ENCODE measurements at places on chromosomes 11 and 22.

DNA sequence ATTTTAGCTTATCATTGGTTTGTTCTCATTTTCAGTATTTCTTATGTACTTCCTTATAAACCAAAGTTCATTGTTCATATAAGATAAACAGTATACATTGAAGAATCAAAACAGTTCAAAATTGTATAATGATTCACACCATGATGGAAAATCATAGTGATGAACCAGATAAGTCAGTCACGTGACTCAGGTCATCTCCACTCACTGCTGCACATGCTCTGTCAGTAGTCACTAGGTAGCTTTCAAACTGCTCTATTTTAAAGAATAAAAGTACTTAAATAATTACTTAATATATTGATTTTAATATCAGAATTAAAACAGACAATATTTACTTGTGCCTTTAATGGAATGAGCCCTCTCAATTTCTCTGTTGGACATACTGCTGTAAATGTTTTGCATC, 37.5 kb downstream of the PDHX start:
- DNase-seq: no peak

DNA sequence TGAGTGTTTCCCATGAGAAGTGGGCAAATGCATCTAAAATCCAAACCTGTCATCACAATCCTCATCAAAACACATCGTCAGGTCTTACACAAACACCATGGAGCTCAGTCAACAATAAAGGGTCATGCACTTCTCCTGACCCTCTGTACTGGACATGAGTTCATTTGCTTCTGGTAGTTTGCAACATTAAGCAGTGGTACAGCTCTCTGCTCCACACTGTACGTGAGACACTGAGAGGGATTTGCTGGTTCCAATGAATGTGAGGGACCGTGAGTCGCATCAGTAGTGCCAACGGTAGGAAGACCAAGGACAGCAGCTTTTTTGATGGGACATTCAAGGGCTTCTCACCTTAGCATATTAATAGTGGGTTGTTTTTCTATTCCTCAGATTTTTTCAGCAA, 752.3 kb downstream of the OPCML start:
- no peak for DNase-seq

GRCh38 chr11:111642542-111642941, 40.3 kb downstream of the SIK2 start:
- DNase-seq: no peak

- DNase-seq: peak; percentile 81
These were observed 2.7 kb downstream of the ADM start for GRCh38 chr11:10307400-10308200.

DNA sequence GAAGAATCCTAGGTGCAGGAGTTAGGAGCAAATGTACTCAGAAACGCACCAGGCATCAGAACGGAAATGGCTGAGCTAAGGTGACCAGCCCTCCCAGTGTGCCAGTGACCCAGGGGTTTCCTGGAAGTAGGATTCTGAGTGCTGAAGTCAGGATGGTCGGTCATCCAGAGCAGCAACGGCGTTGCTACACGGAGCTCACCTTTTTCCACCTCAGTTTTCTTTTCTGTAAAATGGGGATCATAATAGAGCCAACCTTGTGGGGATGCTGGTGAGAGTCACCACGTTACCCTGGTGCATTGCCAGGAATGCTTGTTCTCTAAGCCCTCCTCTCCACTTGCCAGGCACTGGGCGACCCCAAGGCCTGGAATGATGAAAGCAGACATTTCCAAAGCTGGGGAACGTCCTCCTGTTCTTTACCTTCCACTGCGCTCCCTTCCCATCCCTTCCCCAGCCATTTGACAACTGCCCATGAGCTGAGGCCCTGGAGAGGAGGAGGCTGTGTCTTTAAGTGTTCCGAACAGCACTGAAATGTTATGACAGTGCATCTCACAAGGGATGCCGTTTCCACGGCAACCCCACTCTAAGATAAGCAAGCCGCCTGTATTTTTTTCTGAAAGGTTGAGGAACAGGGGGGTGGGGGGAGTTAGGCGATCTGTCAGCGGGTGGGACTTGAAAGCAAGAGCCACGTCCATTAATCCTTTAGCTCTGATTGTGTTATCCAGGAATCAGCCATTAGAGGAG, 66.8 kb downstream of the TSPAN18 start:
- no peak for DNase-seq

DNA sequence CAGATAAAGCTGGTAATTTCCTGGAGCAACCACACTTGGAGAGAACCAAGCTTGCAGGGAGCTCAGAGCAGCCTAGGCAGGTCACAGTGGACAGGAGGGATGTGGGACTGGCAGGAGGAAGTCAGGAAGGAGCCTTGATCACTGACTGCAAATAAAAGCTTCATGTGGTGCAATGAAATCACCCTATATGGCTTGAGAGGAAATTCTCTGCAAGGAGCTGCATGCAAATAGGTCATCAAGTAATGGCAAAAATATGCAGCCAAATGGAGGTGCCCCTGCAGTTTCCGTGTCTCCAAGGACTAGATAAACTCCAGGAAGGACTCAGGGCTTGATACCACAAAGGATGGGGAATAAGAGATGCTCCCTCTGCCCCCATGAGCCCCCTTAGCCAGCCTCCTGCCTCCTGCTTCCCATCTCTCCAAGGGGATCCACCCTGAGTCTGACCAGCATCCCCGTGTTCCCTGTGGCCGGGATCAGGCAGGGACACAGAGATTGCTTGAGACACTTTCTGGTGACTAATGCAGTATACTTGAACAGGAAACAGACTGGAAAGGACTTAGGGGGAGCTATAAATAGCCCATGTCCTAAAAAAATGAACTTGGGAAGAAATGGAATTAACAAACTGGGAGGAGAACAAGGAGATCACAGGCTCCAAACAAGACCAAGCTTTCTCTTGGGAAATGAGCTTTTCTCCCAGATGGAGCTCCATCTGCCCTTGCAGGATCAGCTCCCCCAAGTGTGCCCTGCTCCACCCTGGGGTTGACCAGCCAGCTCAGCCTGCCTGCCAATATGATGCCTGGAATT, 23.9 kb upstream of the MICAL2 start:
- DNase-seq: no peak

DNA sequence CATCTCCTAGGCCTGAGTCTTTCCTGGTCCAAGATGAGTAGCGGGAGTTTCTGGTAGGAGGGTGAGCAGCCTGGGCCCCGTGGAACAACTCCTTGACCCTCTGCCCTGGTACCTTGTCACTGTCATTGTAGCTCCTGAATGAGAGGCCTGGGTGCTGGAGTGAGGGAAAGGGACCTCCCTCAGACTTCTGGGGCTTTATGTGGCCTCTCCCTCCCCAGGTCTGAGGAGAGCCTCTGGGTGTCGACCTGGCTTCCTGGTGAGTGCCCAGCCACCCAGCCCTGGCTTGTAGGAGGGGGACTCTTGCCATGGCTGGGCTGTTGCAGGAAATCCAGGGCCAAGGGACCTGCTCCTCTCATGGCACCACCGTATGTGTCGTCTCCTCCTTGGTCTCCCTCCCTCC, 3.9 kb downstream of the P2RY2 start:
- DNase-seq: no peak

DNA sequence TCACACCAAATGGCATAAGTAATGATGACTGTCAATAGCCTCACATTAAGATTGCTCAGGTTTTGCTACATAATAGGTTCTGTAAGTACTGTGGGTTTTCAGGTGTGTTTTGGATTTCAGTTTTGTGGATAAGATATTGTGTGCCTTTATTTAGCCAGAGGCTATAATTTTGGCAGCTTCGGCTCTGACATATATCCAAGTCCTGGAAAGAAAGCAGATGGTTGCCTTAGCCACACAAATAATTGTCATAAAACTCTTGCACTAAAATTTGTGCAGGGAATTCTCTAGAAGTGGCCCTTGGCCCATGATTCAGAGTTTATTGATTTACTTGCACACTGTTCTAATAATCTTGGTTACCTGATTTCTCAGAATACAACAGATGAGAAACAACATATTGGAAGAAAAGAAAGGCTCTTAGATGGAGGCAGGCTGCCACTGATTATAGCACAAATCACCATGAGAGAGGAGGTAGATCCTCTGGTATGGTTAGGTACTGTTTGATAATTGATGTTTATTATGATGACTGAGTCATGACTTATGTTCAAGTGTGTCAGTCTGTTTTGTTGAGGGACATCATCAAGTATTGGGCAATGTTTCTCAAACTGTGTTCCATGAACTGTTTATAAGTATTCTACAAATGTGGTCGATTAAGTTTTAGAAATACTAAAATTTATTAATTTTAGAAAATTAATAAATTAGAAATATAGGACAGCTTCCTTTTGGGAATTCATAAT, 9.6 kb downstream of the REXO2 start:
- no peak for DNase-seq

DNA sequence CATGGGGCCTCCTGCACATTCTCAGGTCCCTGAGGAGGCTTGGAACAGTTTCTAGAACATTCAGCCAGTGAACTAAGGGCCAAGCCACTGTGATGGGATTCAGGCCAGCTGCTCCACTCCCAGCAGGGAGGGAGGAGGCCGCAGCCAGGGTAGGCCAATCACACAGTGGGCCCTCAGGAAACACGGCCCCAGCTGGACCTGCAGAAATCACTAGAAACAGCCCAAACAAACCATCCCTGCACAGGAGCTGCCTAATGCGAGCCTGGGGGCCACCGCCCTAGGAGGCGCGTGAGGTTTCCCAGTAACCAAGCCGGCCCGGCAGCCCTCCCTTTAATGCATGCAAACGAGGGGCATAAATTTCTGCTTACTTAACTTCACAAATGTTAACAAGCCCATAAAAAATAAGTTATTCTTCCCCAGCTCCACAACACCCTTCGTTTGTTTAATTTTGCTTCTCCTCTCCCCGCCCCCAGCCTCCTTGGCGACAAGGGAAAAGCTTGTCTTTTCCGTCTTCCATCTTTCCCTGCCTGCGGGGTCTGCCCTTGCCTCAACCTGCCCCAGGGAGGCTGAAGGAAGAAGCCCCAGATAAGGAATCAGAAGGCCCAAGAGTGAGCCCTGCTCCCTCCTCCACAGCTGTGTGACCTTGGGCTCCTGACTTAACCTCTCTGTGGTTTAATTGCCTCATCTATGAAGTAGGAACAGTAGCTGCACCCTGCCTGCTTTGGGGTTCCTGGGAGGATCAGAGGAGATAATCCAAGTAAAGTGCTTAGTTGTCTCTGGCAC, 25.7 kb downstream of the ELFN2 start:
- DNase-seq: no peak

GRCh38 chr11:17691550-17691949, 27.8 kb upstream of the MYOD1 start:
- DNase-seq: no peak

DNA sequence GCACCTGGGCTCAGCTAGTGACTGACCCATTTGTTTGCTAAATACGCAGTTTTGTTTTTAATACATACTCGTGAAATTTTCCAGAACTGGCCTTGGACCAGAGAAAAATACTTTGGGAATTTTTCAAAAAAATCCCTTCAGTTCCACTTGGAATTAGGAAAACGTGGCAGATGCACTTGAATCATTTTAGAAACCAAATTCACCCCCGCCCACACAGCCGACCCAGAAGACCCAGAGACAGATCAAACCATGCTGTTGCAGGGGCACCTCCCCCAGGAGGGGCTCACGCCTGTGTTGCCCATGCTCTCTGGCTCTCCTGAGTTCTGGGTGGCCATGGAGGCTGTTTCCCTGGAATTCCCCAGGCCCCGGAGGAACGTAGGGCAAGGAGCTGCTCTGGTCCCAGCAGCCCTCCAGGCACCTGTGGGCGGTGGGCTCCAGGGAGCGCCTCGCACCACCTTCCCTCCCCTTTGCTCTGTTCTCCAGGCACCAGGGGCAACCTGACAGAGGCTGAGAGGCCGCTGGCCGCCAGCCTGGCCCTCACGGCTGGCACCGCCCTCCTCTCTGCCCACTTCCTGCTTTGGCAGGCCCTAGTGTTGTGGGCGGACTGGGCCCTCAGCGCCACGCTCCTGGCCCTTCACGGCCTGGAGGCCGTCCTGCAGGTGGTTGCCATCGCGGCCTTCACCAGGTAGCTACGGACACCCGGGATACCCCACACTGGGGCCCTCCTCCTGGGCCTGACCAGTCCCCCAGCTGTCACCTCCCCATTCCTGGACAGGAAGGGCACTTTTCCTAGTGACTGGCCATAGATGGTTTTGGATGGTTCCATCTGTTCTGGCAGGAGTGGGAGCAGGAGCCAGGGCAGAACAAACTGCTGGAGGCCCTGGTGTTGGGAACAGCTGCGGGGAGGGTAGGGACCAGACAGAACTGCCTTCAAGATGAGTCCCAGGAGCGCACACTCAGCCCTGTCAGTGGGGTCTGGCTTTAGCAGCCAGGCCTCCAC, 3.3 kb upstream of the EPS8L2 start:
- DNase-seq: no peak

DNA sequence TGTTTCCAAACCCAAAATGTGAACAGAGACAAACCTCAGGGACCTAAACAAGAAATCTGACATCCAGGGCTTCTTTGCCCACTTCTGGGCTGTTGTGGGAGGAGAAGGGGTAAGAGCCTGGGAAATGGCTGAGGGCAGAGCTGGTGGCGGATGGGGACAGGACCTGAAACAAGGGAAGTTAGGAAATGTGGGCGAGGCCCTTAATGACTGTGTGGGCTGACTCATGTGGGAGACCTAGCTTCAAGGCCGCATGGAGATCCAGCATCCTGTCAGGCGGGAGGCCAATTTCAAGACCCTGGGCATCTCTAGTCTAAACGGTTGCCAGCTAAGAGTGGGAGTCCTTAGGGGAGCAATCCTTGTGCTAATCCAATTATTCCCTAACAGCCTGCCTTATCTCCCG, 2.1 kb upstream of the OAF start:
- no peak for DNase-seq

DNA sequence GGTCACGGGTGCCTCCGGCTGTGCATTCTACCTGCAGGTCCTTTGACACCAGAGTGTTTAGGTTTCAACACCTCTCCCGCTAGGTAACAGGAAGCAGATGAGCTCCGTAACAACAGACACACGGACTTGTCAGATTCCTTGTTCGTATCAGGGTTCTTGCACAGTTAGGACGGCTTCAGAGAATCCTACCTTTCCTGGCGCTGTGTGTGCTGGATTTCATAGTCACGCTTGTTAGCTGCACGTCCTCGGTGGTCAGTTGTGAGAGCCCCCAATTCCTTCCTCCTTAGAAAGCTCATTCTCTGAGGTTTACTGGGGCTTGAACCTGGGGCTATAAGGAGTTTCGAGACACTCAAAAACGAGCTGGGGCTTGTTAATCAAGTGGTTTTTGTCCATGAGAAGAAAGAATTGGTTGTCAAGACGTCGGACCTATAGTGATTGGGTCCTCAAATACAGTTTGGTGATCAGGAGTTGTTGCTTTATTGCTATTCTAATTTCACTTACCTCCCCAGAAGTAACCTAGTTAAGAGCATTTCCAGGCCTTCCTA, 664 bp downstream of the DDB2 start:
- no peak for DNase-seq

DNA sequence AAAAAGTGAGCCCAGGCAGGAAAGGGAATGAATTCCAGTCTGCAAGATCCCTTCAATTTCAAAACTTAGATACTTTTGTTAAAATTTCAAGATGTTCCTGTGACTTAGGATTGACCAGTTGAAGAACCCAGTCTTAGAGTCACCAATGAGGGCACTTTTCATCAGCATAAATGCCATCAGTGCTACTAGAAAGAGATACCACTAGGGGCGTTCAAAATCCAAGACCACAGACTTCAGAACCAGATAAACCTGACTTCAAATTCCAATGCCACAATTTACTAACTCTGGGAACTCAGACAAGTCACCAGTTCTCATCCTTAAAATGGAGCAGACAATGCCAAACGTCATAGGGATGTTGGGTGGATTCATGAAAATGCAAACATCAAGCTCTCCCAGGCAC, 523.2 kb downstream of the BUD13 start:
- DNase-seq: no peak

GRCh38 chr22:29587938-29588699, 7.2 kb upstream of the NIPSNAP1 start:
- no peak for DNase-seq

GRCh38 chr11:85976525-85976924, 92.4 kb downstream of the PICALM start:
- DNase-seq: no peak
